ENCODE measurements at places on chromosomes 3 and 15.

GRCh38 chr3:126208606-126209256 lies 28.3 kb upstream of the ALDH1L1 start:
- peak; percentile 3 for DNase-seq

GRCh38 chr3:70177881-70178645 lies 134.4 kb downstream of the MDFIC2 start:
- DNase-seq = no peak

GRCh38 chr3:117285737-117286136 lies 576.2 kb downstream of the TUSC7 start:
- DNase-seq = no peak

GRCh38 chr3:121651684-121652083 lies 9.0 kb downstream of the HCLS1 start:
- DNase-seq = peak; percentile 14

GRCh38 chr3:78901544-78901943 lies 866.3 kb downstream of the ROBO1 start:
- DNase-seq = no peak

DNA sequence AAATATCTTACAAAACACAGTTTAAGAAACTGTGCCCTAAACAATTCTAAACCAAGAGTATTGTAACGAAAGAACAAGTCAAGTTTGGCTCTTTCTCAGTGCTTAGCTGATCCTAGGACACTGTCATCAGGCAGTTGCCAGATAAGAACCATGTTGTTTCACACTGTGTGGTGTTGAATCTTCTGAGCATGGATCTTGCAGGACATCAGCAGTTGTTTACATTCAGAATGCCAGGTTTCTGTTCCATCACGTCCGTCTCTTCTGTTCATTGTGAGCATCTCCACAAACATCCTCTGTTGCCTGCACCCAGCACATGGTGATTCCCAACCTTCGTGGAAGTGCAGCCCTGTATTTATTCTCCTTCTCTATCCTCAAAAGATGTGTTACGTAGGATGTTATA lies 67.9 kb downstream of the DCUN1D1 start:
- DNase-seq = no peak

- no peak for DNase-seq
These were observed 37.3 kb upstream of the ATP10A start for GRCh38 chr15:25900431-25900830.

DNA sequence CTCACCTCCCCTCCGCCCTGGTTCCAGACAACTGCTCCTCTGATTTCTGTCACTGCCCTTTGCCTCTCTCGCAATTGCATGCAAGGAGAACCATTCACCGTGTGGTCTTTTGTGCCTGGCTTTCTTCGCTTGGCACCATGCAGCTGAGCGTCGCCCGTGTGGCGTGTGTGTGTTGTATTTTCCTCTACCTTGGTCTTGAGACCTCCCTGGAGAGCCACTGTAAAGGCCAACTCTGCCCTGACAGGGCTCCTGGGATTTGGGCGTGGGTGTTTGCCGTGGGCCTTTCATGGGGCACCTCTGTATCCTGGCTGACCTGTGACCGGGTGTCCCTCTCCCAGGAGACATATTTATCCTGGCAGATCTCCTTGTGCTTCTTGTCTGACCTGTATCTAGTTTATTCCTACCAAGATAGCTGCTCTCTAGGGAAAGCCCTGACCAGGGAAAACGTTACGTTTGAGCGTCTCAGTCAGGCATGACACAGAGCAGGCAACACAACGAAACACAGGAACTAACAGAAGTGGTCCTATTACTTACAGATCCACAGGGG lies 2.0 kb upstream of the PIGZ start:
- DNase-seq = no peak

GRCh38 chr15:57604507-57604906 lies 12.8 kb downstream of the MYZAP start:
- no peak for DNase-seq

DNA sequence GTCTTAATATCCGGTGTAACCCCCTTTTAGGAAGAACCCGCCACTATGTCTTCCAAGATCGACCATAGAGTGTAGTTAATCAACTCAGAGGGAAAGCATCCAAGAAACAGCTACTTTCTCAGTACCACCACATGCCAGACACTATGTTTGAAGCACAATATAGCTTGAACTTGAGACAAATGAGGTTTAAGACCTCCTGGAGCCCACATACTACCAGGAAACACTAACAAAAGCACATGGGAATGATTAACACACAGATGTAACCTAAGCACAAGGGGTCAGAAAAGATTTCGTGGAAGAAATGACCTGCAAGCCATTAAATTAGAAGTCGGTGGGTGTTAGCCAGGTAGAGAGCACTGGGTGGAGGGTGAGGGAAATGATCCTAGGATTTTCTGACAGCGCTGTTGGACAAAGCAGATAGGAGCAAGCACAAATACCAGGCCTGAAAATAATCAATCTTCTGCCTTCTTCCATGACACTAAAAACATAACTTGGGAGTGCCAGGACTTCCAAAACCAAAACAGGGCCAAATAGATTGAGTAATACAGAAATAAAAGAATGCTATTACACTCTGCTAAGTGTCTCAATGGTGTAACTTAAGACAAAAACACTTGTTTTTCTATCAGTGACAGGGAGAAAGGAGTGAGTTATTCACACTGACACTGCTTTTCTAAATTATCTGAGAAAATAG lies 213.7 kb downstream of the FOXP1 start:
- no peak for DNase-seq

GRCh38 chr3:127748754-127749327 lies 73.5 kb downstream of the MGLL start:
- no peak for DNase-seq

- no peak for DNase-seq
These were observed 4.1 kb downstream of the LOXL1 start for GRCh38 chr15:73930371-73930770.

- DNase-seq = no peak
These were observed 342.9 kb downstream of the THSD4 start for GRCh38 chr15:71458089-71458660.

DNA sequence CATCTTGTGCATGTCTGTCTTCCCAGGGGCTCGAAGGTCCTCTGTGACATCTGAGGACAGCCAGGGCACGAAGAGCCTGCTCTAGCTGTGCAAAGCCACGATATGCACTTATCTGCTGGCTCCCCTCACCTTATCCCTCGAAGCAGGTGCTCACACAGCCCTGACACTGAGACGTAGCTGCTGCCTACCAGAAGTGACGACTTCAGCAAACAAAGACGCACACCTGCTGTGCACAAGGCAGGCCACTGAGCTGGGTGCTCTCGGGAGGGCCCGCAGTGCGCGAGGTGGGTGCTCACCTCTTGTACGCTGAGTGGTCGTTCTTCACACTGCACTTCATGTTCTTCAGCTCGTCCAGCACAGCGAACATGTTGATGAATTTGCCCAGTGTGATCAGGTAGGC lies 37.3 kb downstream of the CYFIP1 start:
- DNase-seq = no peak

GRCh38 chr15:40217166-40217824 lies 21.6 kb upstream of the PAK6 start:
- peak; percentile 90 for DNase-seq

GRCh38 chr3:43185274-43185982 lies 79.5 kb upstream of the POMGNT2 start:
- no peak for DNase-seq

GRCh38 chr15:38111070-38111469 lies 141.6 kb upstream of the SPRED1 start:
- DNase-seq = no peak

- DNase-seq = peak; percentile 28
These were observed 36.7 kb upstream of the LHFPL4 start for GRCh38 chr3:9590282-9590791.

DNA sequence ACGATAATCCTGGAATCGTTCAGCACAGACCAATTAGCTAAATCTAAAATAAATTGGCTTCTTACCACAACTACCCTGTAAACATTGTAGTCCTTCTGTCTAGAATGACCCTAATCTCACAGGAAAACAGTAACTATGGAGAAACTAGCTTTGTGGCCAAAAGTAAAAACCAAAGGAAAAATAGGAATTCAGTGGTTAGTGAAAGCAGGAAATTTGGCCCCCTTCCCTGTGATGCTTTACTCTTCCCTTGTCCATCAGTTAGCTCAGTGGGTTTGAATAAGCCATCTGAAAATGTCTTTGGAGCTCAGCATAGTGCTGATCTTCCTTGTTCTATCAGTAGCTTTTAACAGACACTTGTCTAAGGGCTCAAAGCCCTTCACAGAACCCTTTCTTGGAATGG lies 1.6 kb downstream of the NMD3 start:
- no peak for DNase-seq

DNA sequence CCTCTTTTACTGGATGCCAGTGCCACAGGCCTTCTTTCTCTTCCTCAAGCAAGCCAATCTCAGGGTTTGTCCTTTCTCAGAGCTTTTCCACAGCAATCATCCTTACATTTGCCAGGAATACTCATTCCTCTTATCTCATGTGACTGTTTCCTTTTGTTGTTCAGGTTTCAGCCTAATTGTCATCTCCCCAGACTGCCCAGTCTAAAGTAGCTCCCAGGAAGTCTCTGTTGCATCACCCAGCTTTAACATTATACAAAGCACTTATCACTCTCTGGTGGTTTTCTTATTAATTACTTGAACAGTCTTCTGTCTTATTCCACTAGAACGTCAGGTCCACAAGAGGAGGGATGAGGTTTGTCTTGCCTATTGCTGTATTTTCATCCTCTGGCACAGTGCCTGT lies 65.8 kb downstream of the CADPS start:
- no peak for DNase-seq
